ENCODE measurements at places on chromosomes 1 and 21. TPM values are rescaled to one million over a fixed set of nuclear protein-coding genes. Genes with fewer than 3 reads are reported as not detected.

- peak; percentile 70 for DNase-seq
Measured at GRCh38 chr21:34704119-34704518, 35.3 kb downstream of the CLIC6 start.

DNA sequence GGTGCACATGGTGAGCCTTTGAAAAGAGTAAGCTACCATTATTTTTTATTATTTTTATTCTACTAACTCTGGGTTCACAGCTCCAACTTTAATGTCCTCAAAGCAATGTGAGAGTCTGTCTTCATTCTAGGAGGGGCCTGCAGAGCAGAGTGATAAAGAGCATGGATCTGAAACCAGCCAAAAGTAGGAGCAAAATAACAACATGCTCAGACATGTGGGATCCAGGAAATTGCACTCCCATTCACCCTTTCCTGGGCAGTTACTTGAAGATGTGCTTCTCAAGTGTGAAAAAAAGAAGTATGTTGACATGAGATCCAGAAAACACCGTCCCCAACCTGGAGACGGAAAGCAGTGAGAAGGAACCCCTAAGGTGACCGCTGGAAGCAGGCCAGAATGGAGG lies 8.7 kb upstream of the LIN28A start:
- DNase-seq: no peak

GRCh38 chr1:94115900-94116436 lies 5.0 kb downstream of the ABCA4 start:
- no peak for DNase-seq

- DNase-seq: no peak
Measured at GRCh38 chr21:24046829-24047443, 1560.3 kb downstream of the MRPL39 start.

- DNase-seq: no peak
Measured at GRCh38 chr1:228999446-229000170, 264.3 kb downstream of the RHOU start.

DNA sequence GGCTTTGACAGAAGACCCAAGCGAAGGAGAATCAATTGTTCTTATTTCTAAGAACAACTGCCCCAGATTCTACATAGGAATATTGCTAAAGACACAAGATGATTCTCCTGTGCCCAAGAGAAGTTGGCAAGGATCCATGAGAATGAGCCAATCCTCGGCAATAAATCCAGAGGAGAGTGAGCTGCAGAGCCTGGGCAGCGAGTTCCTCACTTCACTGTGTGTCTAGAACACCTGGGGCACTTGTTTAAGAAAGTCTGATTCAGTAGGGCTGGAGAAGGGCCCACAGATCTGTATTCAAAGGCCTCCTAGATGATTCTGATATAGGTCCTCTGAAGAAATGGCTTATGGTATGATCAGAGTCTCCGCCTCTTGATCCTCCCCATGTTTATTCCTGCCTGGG lies 31.8 kb downstream of the GADD45A start:
- no peak for DNase-seq

DNA sequence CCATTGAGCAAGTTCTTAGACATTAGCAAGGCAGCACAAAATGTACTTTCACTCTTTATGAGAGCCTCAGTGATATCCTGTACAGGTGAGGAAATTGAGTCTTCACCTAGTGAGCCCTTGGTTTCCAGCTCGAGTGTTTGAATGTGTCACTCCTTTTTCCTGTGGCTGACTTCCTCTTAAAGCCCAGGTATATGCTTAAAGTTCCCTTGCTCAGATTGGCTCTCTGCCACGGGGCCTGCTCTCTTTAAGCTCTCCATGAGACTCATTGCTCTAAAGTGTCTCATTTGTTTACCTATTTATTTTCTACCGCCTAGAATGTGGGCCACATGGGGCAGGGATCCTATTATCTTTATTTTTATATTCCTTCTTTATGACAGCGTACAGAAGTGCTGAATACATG lies 324.9 kb downstream of the SIPA1L2 start:
- DNase-seq: no peak

DNA sequence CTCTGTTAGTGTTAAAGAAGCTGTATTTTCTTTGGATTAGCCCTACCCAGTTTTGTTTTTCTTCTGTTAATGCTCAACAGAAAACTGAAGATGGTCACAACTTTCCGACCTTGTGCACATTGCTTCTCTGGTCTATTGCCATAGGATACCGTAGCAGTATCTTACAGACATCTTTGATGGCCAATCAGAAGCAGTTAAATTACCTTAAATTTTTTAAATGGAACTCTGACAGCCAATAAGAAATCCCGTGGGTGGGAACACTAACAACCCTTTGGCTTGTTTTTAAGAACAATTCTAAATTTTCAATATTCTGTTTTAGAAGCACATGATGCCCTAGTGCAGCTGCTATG lies 17.2 kb downstream of the NFYC start:
- no peak for DNase-seq

- no peak for DNase-seq
Measured at GRCh38 chr1:230099465-230099864, 32.4 kb downstream of the GALNT2 start.

DNA sequence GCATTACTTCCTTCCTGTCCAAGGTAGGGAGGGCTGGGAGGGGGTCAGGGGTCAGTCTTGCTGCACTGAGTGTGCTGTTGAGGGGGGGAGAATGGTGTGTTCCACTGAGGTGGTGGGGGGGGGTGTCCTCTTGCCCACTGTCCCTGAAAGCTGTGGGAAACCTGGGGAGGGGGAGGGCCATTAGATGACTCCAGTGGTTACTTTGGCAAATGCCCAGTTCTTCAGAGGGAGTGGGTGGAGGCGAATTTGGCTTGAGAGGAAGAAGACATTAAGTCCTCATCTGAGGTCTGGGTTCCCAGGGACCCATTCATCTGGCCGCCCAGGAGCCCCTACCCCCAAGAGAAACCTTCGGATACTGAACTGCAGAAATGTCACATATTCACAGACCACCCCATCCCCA lies 36.2 kb downstream of the MEF2D start:
- no peak for DNase-seq

DNA sequence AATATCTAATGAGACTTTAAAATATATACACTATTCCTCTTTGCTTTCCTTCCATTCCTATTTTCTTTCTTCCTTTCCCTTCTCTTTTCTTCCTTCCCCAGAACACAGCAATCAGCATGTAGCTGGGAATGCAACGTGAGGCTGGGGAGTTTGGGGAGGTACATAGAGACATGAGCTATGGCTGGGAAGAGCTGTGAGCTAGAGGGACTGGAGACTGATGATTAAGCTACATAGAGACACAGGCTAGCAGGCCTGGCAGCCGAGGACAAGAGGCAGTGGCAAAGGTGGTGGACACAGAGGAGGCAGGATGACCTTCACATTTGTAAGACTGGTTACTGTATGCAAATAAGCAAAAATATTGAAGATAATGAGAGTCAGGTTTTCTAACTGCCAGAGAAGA lies 7.5 kb downstream of the LPAR3 start:
- DNase-seq: peak; percentile 9

GRCh38 chr1:159197561-159198557 lies 6.8 kb upstream of the ACKR1 start:
- peak; percentile 92 for DNase-seq

DNA sequence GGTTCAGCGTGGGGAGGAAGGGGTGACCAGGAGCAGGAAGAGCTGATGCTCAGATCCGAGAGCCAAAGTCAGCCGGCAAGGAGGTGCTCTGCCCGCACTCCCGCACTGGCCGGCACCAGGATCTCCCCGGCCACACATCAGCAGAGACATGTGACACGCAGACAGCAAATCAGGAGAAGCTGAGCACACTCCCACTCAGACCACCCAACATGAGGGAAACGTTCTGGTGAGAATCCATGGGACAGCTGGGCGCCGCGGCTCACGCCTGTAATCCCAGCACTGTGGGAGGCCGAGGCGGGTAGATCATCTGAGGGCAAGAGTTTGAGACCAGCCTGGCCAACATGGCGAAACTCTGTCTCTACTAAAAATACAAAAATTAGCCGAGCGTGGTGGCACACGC lies 18.6 kb upstream of the PTTG1IP start:
- DNase-seq: no peak

- DNase-seq: peak; percentile 21
Measured at GRCh38 chr1:19605967-19606366, 38.1 kb upstream of the NBL1 start.

DNA sequence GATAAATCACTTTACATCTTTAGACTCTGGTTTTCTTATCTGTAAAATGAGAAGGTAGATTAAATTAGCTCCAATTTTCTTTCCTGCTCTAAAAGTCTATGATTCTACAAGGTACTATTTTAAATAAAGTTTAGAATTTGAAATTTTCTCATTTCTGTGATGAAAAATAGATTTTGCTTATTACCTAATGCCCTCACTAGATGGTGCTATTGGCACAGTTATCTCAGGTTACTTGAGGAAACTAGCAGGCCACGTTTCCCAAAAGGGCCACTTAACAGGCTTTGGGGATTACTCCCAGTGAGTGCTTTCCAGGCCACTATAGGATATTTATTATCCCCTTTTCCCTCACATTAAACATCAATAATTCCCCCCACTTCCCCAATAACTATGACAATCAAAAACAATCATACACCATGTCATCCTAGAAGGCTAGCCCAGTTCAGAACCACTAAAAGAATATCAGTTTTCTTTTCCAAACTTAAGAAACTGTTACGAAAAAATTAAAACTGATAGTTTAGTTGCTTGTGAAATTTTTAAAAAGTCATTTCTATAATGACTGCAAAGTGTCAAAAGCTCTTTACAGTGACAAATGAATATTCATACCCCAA lies 30.6 kb downstream of the OMA1 start:
- peak; percentile 17 for DNase-seq

DNA sequence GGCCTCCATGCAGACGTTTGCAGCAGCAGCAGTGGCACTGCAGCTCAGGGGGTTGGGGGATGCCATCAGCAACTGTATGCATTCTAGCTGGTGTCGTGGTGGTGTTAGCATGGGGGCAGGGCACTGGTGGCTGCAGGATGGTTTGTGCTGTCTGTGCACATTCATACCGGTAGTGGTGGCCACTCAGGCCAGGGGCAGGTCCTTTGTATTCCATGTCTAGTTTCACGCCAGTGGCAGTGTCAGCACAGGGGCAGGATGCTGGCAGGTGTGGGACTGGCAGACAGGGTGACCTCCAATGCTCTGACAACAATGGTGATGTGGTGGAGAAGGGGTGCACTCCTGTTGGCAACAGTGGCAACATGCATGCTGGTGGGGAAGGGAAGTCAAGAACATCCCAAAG lies 194.2 kb upstream of the LRRC7 start:
- no peak for DNase-seq

- no peak for DNase-seq
Measured at GRCh38 chr1:178038372-178038771, 55.5 kb upstream of the RASAL2 start.

- DNase-seq: no peak
Measured at GRCh38 chr1:171910786-171911185, 69.5 kb downstream of the DNM3 start.

- peak; percentile 96 for DNase-seq
Measured at GRCh38 chr21:46056450-46056903, 41.4 kb upstream of the COL6A2 start.

GRCh38 chr1:35030756-35031446 lies 844 bp downstream of the ZMYM6 start:
- DNase-seq: peak; percentile 68

GRCh38 chr1:203090421-203091198 lies 4.8 kb upstream of the MYOG start:
- DNase-seq: peak; percentile 34

- DNase-seq: peak; percentile 46
Measured at GRCh38 chr21:17270229-17270628, 242.6 kb upstream of the CXADR start.

- DNase-seq: peak; percentile 85
Measured at GRCh38 chr1:172948457-172948856, 102.3 kb downstream of the TNFSF18 start.

DNA sequence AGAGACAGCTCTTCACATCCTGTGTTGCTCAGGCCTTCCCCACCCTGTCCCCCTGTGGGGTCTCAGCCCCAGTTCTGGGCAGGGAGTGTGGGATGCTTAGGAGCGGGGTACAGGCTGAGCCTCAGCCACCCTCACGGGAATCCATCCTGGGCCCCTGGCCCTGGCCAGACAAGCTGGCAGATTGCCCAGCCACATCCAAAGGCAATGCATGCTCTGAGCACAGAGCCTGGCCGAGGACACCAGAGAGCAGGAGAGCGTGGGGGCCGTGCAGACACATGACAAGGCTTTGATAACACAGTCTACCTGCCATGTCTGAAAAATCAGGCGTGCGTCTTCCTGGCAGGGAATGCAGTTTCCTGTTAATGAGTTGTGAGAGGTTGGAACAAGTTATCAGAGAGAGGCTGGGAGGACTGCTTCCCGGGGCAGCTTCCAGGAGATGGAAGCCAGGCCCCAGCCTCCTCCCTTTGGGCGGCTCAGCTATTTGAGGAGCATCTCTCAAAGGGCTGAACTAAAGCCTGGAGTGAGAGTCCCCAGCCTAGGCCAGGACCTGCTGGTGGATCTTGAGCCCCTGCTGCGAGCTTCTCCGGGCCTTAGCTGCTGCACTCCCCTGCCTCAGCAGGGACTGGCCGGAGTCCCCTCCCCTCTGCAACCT lies 72.2 kb upstream of the SELENON start:
- DNase-seq: peak; percentile 68

The CFAP126 gene
- total RNA-seq: not detected

The HMGCS2 gene
- total RNA-seq: not detected

The C1orf105 gene
- total RNA-seq: not detected

The HRNR gene
- total RNA-seq: not detected

The CCDC30 gene
- 4.7 TPM for total RNA-seq

The CNKSR1 gene
- under 0.01 TPM for total RNA-seq

The OR2M3 gene
- not detected for total RNA-seq

The TCHH gene
- total RNA-seq: not detected

The AMPD1 gene
- total RNA-seq: not detected

The DNAJC28 gene
- total RNA-seq: 4.0 TPM

The PCAT6 gene
- total RNA-seq: 0.29 TPM

The LAMC1 gene
- total RNA-seq: 966 TPM

The AQP10 gene
- not detected for total RNA-seq

The IFI44 gene
- total RNA-seq: 35.8 TPM

The XCL1 gene
- total RNA-seq: not detected

The NPR1 gene
- total RNA-seq: under 0.01 TPM

The CFAP141 gene
- not detected for total RNA-seq

The ITLN1 gene
- total RNA-seq: not detected

The NCF2 gene
- 2.2 TPM for total RNA-seq

The FALEC gene
- 0.36 TPM for total RNA-seq
